ENCODE measurements at places on chromosomes 16 and 17. TPM values are rescaled to one million over a fixed set of nuclear protein-coding genes. Genes with fewer than 3 reads are reported as not detected.

Gene C1QTNF8
- total RNA-seq, result not detected

DNA sequence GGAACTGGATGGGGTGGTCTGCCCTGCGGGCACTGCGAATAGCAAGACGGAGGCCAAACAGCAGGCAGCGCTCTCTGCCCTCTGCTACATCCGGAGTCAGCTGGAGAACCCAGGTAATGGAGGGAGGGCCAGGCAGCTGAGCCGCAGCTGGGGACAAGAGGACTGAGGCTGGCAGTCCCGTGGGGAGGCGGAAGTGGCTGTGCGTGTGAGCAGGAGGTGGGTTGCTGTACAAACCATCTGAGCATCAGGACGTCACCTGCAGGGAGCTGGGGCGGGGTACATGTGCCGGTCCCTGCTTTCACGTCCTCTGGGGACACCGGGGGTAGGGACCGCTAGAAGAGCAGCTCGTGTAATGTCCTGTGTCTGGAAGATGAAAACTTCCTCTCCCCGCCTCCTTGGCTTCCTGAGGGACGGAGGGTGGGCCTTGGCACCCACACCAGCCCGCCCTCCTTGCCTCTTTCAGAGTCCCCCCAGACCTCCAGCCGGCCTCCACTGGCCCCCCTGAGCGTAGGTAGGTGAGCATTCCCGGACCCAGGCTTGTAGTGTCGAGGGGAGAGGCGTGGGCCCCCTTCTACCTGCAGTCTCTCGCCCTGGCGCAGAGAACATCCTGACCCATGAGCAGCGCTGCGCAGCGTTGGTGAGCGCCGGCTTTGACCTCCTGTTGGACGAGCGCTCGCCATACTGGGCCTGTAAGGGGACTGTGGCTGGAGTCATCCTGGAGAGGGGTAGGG is 3.7 kb downstream of the ADAD2 start:
- no peak overlapping the region for H3K27ac ChIP-seq
- DNase-seq, result no peak
- peaks cover 2% of the 10 kb centered on the region for H3K4me1 ChIP-seq
- no peak overlapping the region for H3K4me3 ChIP-seq

DNA sequence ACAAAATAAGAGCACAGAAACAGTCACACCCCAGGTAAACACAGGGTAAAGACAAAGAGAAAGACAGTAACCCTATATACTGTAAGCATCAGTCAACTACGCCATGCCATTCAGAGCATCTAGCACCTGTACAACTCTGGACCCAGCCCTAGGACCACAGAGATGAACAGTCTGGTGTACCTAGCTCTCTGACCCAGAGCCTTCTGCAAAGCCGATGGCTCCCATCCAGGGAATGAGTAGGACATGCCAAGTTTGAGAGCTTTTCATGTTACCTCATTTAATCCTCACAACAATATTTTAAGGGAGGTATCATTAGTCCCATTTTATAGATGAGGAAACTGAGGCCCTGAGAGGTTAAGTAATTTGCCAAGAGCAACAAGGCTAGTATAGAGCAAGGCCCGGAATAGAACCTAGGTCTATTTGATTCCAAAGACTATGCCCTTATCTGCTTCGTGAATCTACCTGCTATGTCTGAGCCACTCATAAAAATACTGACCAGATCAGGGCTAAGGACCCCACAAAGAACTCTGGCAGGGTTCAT is 3.4 kb downstream of the LYRM9 start:
- H3K4me3 ChIP-seq, result no peak overlapping the region
- no peak overlapping the region for H3K27ac ChIP-seq
- H3K27me3 ChIP-seq, result peaks cover 5% of the 10 kb centered on the region
- H3K4me1 ChIP-seq, result no peaks in the 10 kb centered on the region
- H3K36me3 ChIP-seq, result no peaks in the 10 kb centered on the region

- H3K4me1 ChIP-seq, result no peaks in the 10 kb centered on the region
- H3K4me3 ChIP-seq, result no peak overlapping the region
- H3K27me3 ChIP-seq, result no peaks in the 10 kb centered on the region
These were observed 3.8 kb downstream of the WFDC1 start for GRCh38 chr16:84298376-84298899.

- no peak overlapping the region for H3K27ac ChIP-seq
- H3K27me3 ChIP-seq, result no peaks in the 10 kb centered on the region
- DNase-seq, result no peak
- no peak overlapping the region for H3K4me3 ChIP-seq
These were observed 1.0 kb upstream of the HSBP1 start for GRCh38 chr16:83806731-83807130.

- peaks cover 42% of the 10 kb centered on the region for H3K36me3 ChIP-seq
- no peak for DNase-seq
- H3K27ac ChIP-seq, result no peak overlapping the region
- H3K27me3 ChIP-seq, result no peaks in the 10 kb centered on the region
- H3K4me3 ChIP-seq, result no peak overlapping the region
These were observed 34.8 kb downstream of the UBN1 start for GRCh38 chr16:4882000-4882632.
